ENCODE measurements at places on chromosomes 5 and 9.

DNA sequence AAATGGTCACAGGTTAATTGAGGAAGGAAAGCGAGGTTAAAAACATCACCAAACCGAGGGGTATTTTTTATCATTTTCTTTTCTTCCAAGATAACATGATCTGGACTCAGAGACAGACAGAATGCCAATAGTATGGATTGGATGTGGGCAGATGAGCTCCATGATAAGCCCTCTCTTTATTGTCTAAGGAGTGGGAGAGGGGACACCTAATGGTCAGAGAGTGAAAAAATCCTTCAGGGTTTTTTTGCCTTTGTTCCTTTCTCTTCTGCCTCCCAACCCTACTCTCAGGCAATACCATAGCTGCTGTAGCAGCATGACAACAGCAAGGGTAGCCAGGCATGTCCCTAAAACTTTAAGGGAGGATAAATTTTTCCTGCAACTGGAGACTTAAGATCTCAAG, 94.7 kb downstream of the DIRAS2 start:
- DNase-seq, result no peak
- H3K27ac ChIP-seq, result no peak overlapping the region
- no peaks in the 10 kb centered on the region for H3K4me1 ChIP-seq

GRCh38 chr9:130473566-130473965, 28.8 kb downstream of the ASS1 start:
- H3K4me1 ChIP-seq, result no peaks in the 10 kb centered on the region
- H3K27me3 ChIP-seq, result peaks cover 10% of the 10 kb centered on the region
- DNase-seq, result no peak
- H3K36me3 ChIP-seq, result no peaks in the 10 kb centered on the region
- H3K27ac ChIP-seq, result no peak overlapping the region
- H3K4me3 ChIP-seq, result no peak overlapping the region

DNA sequence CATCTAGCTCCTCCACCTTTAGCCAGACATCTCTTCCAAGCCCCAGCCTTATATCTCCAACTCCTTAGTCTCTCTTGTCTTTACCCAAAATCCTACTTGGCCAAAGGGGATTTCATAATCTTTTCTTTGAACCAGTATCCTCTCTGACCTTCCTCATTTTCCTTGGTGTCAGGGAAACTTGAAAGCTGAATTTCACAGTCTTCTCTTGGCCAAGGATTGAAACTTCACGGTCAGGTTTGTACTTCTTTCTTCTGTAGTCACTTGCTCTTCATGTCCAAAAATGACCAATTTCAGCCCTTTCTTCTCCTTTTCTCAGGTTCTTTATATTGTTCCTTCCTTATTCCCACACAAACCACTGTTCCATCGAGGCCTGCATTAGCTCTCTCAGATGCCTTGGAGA, 473.7 kb upstream of the KLF4 start:
- H3K27me3 ChIP-seq, result peaks cover 9% of the 10 kb centered on the region
- DNase-seq, result no peak
- no peak overlapping the region for H3K4me3 ChIP-seq
- no peaks in the 10 kb centered on the region for H3K36me3 ChIP-seq

DNA sequence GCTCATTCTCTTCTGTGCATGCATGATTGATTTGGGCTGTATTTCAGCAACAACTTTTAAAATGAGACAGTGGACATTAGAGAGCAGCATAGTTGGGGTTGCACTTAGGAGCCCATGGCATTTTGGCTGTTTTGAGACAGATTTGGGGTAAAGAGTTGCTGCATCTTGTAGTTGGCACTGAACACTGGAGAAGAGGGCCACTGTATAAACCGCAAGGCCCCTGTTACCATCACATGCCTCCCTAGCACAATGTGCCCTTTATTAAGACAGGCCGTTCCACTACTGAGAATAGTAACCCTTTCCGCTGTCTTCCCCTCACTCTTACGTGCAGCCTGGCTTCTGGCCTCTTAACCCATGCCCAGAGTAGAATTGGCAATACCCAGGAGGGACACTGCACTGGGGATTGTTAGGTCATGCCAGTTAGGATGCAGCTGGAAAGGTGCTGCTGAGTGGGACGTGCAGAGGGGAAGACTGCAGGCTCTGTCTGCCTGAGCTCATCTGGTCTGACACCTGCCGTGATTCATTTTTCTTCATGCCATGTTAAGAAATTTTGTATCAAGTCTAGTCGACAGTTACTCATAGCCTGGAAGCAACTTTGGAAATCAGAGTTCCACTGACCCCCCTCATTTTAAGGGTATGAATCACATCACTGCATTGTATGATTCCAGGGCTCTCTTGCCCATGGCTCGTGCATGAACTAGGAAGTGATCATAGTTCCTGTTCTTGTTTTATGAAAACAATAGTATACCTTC, 146.9 kb upstream of the DMRT1 start:
- peaks cover 16% of the 10 kb centered on the region for H3K36me3 ChIP-seq
- peak overlapping the region; percentile 91 for H3K27ac ChIP-seq
- H3K27me3 ChIP-seq, result peaks cover 7% of the 10 kb centered on the region

- H3K27ac ChIP-seq, result no peak overlapping the region
- no peak for DNase-seq
- H3K36me3 ChIP-seq, result no peaks in the 10 kb centered on the region
- no peak overlapping the region for H3K4me3 ChIP-seq
- H3K27me3 ChIP-seq, result peaks cover 6% of the 10 kb centered on the region
Observed at GRCh38 chr9:99513441-99514112, 291.5 kb downstream of the SEC61B start.

GRCh38 chr9:20495098-20495497, 127.2 kb downstream of the MLLT3 start:
- H3K36me3 ChIP-seq, result 0 out of 2 replicates have a peak, but pooled peaks cover 4% of the 10 kb centered on the region
- H3K4me1 ChIP-seq, result peaks cover 22% of the 10 kb centered on the region
- H3K27ac ChIP-seq, result no peak overlapping the region
- H3K4me3 ChIP-seq, result no peak overlapping the region

DNA sequence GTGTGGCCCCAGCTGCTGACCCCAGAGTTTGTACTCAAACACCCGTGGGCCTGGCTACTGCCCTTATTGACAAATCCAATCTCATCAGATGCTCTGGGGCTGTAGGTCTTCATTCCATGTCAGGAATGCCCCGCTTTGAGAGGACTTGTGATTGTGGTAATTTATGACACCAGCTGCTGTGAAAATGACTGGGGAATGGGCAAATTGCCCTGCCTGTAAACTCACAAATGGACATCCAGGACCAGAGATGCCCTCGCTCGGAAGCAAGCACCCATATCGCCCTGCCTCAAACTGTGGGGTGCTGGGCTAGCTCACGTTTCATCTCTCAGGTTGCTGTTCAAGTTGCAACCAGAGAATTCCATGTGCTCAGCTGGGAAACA, 225.9 kb upstream of the MAP3K1 start:
- H3K36me3 ChIP-seq, result no peaks in the 10 kb centered on the region
- no peak for DNase-seq
- H3K4me1 ChIP-seq, result peaks cover 12% of the 10 kb centered on the region
- H3K27ac ChIP-seq, result no peak overlapping the region
- peaks cover 20% of the 10 kb centered on the region for H3K27me3 ChIP-seq
- H3K4me3 ChIP-seq, result no peak overlapping the region

- peaks cover 6% of the 10 kb centered on the region for H3K27me3 ChIP-seq
- H3K4me3 ChIP-seq, result no peak overlapping the region
- H3K36me3 ChIP-seq, result peaks cover 15% of the 10 kb centered on the region
- peaks cover 69% of the 10 kb centered on the region for H3K4me1 ChIP-seq
- no peak for DNase-seq
Observed at GRCh38 chr5:370959-371810, 49.7 kb downstream of the AHRR start.

DNA sequence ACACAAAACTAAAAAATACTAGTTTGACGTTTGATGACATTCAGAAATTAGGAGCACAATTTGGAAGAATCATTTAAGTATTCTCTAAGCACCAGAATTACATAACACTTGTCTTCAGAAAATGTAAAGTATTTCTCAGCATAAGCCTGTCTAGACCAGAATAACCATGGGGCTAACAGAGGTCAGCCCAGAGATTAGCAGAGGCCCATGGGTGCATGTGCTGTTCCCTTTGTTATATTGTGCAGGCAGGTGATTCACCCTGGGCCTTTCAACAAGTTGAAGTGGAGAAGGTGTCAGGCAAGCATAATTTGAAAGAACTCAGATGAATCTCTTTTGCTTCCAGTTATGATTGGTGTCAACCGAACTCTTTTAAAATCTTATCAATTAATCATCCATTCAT, 227.9 kb downstream of the LURAP1L start:
- DNase-seq, result no peak
- H3K27me3 ChIP-seq, result no peaks in the 10 kb centered on the region
- H3K27ac ChIP-seq, result no peak overlapping the region
- H3K4me3 ChIP-seq, result no peak overlapping the region

DNA sequence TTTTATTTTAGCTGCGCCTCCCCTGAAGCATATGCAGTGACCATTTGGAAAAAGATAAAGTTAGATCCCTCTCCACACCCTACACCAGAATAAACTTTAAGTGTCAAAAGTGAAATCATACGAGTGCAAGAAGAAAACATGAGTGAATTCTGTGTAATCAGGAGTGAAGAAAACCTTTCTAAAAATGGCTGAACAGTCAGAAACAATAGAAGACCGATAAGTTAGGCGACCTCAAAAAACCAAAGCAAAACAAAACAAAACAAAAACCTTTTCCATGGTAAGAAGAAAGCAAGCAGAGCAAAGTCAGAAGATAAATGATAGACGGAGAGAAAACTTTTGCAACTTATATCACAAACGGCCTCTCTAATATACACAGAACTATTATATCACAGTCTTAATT, 16.6 kb upstream of the TSC1 start:
- H3K27me3 ChIP-seq, result peaks cover 23% of the 10 kb centered on the region
- H3K27ac ChIP-seq, result no peak overlapping the region
- H3K36me3 ChIP-seq, result no peaks in the 10 kb centered on the region
- no peak for DNase-seq

GRCh38 chr5:179294891-179295777, 50.1 kb downstream of the ADAMTS2 start:
- peaks cover 1% of the 10 kb centered on the region for H3K27me3 ChIP-seq
- H3K4me1 ChIP-seq, result peaks cover 29% of the 10 kb centered on the region

- H3K36me3 ChIP-seq, result no peaks in the 10 kb centered on the region
- H3K27me3 ChIP-seq, result peaks cover 2% of the 10 kb centered on the region
- no peak overlapping the region for H3K27ac ChIP-seq
- no peak for DNase-seq
Observed at GRCh38 chr9:89466451-89467277, 31.2 kb downstream of the SEMA4D start.

- no peak overlapping the region for H3K27ac ChIP-seq
- H3K4me3 ChIP-seq, result no peak overlapping the region
- DNase-seq, result no peak
- peaks cover 14% of the 10 kb centered on the region for H3K27me3 ChIP-seq
Observed at GRCh38 chr5:151541571-151541970, 49.6 kb downstream of the FAT2 start.

DNA sequence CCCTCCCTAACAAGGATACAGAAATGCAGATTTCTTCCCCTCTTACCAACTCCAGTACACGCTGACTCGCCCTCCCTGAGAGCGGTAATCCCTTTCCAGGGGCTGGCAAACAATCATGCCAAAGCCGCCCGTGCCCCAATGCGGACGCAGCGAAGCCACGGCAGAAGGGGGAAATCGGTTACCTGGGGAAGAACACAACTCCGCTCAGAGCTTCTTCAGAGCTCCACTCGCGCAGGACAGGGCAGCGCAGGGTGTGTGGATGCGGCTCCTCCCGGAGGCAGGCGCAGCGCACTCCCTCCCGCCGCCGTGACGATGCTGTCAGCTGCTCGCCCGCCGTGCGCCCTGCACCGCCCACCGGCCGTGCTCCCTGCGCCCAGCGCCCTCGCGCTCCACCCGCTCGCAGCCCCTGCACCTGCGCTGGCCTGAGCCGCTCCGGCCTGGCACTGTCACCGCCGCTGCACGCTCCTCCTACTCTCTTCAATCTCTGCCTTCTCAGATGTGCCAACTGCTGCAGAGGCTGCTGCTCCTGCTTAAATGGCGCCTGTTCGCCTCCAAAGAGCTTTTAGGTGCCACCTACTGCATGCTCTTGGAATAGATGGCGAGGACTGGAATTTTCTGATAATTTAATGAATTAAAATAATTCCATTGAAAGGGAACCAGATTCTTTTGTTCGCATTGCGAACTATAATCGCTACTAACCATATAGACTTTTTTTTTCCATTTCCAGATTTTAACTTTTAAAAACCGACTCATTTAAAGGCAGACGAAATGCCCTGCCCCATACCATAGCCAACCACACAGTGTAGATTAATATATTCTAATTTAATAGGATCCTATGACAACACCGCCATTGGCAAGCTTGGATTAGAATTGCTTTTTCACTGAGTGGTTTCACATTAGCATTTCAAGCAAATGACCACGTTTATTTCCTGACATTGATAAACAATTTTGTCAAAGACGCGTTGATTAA, at the start of gene DIRAS2:
Gene DIRAS2 (minus strand): TSS at position 255 of the 970 bp plus-strand sequence. CDS start 28,997 bp downstream, outside the sequence.
- peak within 1 kb of the TSS; percentile 81 for H3K4me3 ChIP-seq
- H3K27me3 ChIP-seq, result peaks cover 1% of the 10 kb centered on the region
- peak; percentile 11 for DNase-seq
- no peak within 1 kb of the TSS for H3K27ac ChIP-seq

DNA sequence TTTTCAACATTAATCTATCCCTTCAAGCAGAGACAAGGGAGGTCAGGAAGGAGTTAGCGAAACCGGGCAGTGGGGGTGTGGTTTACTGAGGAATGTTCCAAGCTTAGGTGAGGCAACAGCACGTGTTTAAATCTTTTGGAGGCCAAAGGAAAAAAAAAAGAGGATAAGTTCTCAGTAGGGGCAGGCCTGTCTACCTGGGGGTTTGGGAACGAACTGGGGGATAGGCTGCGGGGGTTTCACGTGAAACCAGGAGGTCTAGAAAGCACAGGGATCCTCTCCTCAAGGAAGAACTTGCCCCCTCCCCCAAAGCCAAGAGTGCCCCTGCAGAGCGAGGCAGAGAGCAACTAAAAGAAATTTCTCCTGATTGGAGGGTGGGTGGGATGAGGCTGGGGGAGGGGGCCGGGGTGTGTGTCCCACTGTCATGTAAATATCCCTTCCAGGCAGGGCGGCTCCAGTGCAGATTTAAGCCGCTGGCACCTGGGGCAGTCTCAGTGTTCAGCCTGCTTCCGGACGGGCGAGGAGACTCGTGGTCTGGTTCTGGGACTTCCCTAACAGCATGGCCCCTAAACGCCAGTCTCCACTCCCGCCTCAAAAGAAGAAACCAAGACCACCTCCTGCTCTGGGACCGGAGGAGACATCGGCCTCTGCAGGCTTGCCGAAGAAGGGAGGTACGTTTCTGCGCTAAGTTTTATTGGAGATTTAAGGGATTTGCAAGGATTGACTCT, 5.5 kb upstream of the SET start:
- peak overlapping the region; percentile 100 for H3K4me3 ChIP-seq
- H3K27ac ChIP-seq, result peak overlapping the region; percentile 98
- peaks cover 5% of the 10 kb centered on the region for H3K27me3 ChIP-seq
- H3K36me3 ChIP-seq, result peaks cover 4% of the 10 kb centered on the region

GRCh38 chr9:92094655-92095054, 20.6 kb downstream of the SPTLC1 start:
- H3K27ac ChIP-seq, result peak overlapping the region; percentile 2
- H3K36me3 ChIP-seq, result peaks cover 21% of the 10 kb centered on the region
- peak; percentile 9 for DNase-seq
- no peaks in the 10 kb centered on the region for H3K27me3 ChIP-seq

GRCh38 chr9:715743-716400, 125.6 kb upstream of the DMRT1 start:
- H3K36me3 ChIP-seq, result peaks cover 57% of the 10 kb centered on the region
- no peaks in the 10 kb centered on the region for H3K27me3 ChIP-seq
- H3K4me3 ChIP-seq, result peak overlapping the region; percentile 73

Data from HFFc6 (cell line).